Fibroblast of the aortic adventitia (primary cell): ENCODE measurements at places on chromosomes 7 and 10.

GRCh38 chr7:106347229-106347833, 62.5 kb upstream of the NAMPT start:
- DNase-seq: no peak

DNA sequence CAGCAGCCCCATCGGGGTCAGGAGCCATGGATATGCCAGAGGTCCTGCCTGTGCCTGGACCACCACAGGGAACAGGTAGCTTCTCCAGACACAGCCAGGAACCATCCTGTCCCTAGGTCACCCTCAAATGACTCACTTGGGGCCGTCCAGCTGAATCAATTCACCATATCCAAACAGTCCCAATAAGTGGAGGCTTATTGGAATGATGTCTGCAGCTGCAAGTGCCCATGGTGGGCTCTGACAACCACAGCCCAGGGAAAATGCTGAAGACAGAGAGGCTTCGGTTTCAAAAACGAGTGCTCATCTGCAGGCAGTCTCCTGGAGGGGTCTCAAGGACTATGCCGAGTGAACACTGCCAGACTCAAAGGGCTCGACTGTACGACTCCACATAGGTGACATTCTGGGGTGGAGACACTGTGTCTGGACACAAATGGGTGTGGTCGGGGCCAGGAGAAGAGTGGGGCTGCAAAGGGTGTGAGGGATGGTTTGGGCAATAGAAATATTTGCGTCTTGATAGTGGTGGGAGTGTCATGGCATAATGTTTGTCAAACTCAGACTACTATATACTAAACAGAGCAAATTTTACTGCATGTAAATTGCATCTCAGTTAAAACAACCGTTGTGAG, 204.8 kb downstream of the TNS3 start:
- no peak for DNase-seq

DNA sequence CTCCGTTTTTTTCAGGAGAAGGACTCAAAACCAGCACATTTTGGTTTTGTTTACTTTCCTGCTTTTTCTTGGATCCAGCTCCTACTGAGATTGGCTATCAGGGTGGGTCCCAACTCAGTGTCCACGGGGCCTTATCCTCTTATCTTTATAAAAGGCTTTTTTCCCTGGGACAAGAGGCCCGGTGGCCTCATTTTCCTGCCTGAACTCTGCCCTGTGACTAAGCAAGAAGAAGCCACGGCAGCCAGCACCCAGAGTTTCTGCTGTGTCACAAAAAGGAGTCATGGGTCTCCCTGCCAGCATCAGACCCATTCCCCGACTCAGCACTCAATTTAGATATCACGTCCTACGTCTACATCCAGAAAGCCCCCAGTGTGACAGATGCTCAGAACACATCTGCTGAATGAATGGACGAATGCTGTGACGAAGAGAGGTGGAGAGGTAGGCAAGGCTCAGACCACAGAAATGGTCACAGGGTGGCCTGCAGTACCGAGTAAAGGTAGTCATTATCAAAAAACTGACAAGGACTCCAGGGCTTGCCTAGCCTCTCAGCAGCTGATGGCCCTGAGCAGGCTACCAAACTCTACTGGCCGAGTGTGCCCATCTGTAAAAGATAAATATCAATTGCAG, 16.7 kb downstream of the DLG5 start:
- peak; percentile 72 for DNase-seq

DNA sequence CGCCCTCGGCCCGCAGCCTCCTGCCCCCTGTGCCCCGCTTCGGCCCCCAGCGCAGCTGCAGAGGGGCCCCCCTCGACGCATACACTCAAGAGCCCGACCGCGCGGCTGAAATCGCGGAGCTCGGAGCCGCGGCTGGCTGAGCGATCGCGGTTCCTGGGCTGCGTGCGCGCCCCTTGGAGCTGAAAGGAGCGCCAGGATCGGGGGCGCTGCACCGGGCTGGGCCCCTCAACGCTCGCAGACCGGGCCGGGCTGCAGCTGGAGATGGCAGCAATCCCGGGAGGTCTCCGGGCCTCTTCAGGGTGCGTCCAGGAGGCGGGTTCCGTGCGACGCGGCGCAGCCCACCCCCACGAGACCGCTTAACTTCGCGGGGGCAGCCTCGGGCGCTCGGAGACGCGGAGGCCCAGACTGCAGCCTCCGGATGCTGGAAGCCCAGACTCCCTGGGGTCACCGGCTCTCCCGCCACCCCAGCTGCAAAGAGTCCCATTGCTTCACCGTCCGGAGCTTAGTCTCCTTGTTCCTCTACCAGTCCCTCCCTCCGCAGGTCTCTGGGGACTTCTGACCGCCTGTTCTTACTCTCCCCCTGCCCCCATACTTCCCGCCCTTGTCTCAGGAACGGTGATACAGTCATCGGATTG, 73.0 kb upstream of the LRRC4 start:
- peak; percentile 30 for DNase-seq

- peak; percentile 11 for DNase-seq
Measured at GRCh38 chr10:35059481-35059880, 30.7 kb downstream of the CUL2 start.

GRCh38 chr7:85714951-85715350, 528.1 kb upstream of the SEMA3D start:
- peak; percentile 15 for DNase-seq

DNA sequence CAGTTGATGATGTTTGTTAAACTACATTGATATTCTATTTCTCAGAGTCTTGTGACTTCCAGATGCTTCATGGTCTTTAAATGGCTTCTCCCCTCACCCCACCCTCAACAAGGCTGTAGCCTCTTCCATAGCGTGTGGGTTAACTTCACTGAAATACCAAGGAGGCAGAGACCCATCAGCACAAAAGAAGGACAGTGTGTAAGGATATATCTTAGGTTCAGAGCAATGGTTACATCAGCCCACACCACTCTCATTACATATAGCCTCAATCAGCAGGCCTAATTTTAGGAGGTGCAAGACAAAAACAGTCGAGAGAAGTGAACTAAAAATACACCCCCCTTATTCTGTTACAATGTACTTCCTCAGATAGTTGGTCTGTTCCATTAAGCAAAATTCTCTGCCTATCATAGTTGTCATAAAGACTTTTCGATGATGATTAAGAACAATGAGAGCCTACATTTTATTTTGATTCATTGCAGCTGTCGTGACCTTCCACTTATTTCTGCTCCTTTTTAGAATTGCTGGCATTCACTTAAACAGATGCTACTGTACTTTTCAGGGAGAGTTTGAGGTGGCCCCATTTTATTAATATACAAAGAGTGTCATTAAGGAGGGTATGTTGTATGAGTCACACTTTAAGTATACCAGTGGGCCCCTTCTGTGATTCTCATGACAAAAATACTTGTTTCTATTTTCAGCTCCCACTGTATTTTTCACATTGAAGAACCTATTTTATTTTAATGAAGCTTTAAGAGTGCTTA, 52.1 kb downstream of the WIPF3 start:
- DNase-seq: no peak

DNA sequence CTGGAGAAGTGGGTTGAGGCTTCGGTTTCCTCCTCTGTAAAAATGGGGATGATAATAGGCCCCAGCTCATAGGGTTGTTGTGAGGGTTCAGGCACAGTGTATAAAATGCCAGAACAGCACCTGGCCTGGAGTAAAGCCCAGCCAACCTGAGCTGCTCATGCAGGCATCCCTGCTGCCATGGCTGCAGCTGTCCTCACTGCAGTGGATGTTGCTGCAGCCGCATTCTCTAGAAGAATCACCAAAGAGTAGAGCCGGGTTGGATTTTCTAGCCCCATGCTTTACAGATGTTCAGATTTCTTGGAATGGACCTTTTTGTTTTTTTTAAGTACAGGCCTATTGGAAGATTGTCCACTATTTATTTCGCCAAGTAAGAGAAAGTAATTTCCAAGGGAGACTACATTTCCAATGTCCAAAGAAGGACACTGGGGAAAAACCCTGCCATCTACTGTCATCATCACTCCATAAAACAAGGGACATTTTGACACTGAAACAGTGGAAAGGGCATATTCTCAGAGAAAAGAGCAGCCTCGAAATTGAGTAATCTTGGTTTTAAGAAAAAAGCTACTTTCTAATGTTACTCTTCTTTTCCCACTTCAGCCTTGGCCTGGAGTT, 147.5 kb upstream of the TCF7L2 start:
- DNase-seq: no peak

DNA sequence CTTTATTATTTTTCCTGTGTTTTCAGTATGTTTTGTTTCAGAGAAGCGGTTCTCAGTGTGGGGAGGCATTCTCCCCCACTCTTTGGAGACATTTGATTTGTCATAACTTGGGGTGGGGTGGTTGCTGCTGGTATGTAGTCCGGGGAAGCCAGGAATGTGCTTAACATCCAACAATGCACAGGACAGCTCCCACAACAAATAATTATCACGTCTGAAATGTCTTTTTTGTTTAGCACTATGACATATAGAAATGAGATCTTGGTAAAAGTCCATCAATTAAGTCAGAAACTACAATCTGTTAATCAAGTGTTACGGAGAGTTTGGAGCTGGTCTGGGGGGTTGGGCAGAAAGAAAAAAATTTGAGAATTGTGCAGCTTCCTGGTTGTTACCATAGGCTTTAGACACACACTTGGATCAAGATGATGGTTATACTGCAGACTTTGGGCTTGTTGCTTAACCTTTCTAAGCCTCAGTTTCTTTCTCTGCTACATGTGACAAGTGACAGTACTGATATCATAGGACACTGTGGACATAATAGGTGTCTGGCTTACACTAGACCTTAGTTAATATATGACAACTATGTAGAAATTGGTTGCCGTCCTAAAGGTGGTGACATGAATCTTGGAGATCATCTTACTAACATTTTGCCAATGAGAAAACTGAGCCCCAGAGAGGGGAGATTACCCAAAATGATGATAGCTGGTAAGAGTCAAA, 113.7 kb downstream of the LRMDA start:
- peak; percentile 42 for DNase-seq
